Stimulated activated CD4-positive, alpha-beta T cell treated with anti-CD3 and anti-CD28 coated beads, TNF-alpha, amount 100 ng/mL, for 48 hours (primary cell): ENCODE measurements at places on chromosomes 13 and 19.

DNA sequence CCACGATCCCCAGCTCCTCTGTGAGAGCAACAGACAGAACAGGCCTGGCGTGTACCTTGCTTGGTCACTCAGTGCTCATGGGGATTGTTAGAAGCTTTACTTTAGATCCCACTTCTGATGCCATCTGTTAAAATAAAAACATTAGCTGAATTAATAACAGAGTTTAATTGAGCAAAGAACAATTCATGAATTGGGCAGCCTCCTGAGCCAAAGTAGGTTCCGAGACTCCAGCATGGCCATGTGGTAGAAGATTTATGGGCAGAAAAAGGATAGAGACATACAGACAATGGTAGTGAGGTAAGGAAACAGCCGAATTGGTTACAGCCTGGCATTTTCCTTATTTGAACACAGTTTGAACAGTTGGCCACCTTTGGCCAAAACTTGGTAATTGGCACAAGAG is 223.9 kb upstream of the TRPC4 start:
- no peak for DNase-seq

GRCh38 chr13:41402691-41403511 is 54.4 kb upstream of the RGCC start:
- DNase-seq = no peak

DNA sequence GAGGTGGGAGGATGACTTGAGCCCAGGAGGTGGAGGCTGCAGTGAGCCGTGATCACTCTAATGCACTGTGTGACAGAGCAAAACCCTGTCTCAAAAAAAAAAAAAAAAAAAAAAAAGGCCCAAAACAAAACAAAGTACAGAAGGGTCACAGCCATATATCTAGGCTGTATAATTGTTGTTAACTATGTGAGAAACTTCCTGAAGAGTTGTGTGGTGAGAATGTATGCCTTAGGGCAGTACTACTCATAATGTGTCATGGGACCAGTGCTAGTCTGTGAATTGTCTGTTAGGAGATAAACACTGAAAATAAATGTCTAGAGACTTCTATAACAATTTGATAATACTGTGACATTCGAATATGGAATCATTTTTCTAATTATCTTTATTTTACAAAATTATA is 43.1 kb downstream of the PAN3 start:
- no peak for DNase-seq

DNA sequence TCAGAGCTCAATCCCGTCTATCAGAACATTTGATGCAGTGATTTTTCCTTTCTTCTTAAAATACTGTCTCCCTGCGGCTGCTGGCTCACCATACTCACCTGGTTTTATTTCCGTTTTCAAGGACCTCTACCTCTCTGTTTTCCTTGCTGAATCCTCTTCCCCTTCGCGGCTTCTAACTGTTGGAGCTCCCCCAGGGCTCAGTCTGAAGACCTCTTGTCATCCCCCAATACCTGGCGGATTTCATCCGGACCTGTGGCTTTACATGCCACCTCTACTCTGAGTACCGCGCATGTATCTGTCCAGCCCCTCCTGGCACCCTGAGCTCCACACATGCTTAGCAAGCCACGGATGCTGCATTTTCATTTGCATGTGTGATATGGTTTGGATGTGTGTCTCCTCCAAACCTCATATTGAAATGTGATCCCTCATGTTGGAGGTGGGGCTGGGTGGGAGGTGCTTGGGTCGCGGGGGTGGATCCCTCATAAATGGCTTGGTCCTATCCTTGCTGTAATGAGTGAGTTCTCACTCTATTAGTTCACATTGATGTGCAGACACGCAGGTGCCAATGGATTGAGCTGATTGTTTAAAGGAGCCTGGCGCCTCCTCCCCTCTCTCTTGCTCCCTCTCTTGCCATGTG is 106.2 kb upstream of the LSM14A start:
- no peak for DNase-seq

GRCh38 chr19:49536921-49537462 is 9.2 kb downstream of the RCN3 start:
- DNase-seq = no peak

DNA sequence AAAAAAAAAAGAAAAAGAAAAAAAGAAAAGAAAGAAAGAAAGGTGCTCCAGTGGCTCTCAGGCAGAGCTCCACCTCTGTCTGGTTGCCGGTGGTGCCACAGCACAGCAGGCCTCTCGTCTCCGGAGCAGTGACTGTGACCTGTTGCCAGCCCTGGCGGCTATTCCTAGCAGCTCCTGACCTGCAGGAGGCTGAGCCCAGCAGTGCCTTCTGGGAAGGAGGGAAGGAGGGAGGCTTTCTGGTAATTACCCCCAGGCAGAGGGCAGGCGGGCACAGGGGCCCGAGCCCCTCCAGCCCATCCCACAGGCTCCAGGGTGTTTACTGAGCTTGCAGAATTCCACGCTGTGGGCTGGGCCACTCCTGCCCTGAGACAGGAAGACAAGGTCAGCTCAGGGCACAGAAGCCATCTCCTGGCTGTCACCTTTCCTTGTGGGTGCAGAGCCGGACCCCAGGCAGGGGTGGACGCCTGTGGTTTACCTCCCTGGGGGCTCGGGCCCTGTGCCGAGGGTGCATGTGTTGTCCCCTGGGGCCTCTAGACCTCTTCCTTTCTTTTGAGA is 77.9 kb downstream of the GNG7 start:
- DNase-seq = no peak

DNA sequence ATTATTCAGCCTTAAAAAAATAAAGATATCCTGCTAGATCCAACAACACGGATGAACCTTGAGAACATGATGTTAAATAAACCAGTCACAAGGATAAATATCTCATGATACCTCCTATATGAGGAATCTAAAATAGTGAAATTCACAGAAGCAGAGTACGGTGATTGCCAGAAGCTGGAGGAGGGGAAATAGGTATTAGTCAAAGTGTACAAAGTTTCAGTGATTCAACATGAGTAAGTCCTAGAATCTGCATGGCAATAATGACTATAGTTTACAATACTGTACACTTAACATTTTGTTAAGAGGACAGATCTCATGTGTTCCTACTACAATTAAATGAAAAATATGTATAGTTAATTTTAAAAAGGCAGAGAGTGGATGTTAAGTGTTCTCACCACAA is 206.6 kb upstream of the SLC10A2 start:
- DNase-seq = no peak

GRCh38 chr13:41008349-41008980 is 10.7 kb downstream of the ELF1 start:
- DNase-seq = no peak
